ENCODE measurements at places on chromosomes 11 and 22. TPM values are rescaled to one million over a fixed set of nuclear protein-coding genes. Genes with fewer than 3 reads are reported as not detected.

- H3K27me3 ChIP-seq: no peaks in the 10 kb centered on the region
- peaks cover 37% of the 10 kb centered on the region for H3K4me1 ChIP-seq
- H3K36me3 ChIP-seq: peaks cover 24% of the 10 kb centered on the region
Observed at GRCh38 chr22:46532416-46532815, 5.0 kb downstream of the CELSR1 start.

GRCh38 chr11:2467695-2468055 is 22.9 kb downstream of the KCNQ1 start:
- H3K4me1 ChIP-seq: no peaks in the 10 kb centered on the region
- no peaks in the 10 kb centered on the region for H3K27me3 ChIP-seq
- no peak for DNase-seq

- H3K4me3 ChIP-seq: no peak overlapping the region
- peaks cover 6% of the 10 kb centered on the region for H3K4me1 ChIP-seq
- H3K27ac ChIP-seq: peak overlapping the region; percentile 12
- H3K27me3 ChIP-seq: no peaks in the 10 kb centered on the region
Observed at GRCh38 chr11:38721586-38722315, 2123.7 kb upstream of the RAG2 start.

DNA sequence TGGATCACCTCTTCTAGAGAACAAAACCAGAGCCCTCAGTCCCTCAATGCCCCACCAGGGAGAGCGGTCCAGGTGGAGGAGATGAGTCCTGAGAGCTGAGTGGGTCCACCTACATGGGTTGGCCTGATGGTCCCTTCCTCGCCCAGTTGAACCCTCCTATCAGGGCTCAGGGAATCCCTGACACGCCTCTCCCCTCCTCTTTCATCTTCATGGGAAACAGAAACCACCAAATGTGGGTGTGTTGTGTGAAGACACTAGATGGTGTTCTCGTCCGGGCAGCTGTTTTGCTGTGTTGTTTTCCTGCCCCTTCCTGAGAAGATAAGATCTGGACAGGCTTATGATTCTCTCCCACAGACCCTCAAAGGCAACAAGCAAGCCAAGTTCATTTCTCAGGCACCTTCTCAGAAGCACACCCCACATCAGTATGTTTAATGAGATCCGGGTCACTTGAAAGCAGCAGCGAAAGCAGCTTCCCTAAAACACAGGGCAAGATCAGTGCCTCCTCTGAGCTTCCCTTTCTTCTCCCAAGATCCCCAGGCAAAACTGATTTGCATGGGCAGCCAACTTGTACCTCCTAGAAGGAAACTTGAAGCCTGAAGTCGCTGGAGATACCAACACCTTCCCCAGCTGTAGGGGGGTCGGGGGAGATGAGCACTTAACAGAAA is 35.3 kb upstream of the POU2AF1 start:
- H3K4me1 ChIP-seq: peaks cover 4% of the 10 kb centered on the region
- no peaks in the 10 kb centered on the region for H3K36me3 ChIP-seq
- H3K27ac ChIP-seq: no peak overlapping the region

GRCh38 chr22:27637604-27638003 is 164.0 kb downstream of the MN1 start:
- H3K27ac ChIP-seq: no peak overlapping the region
- H3K36me3 ChIP-seq: no peaks in the 10 kb centered on the region
- peak; percentile 7 for DNase-seq
- no peaks in the 10 kb centered on the region for H3K27me3 ChIP-seq
- no peaks in the 10 kb centered on the region for H3K4me1 ChIP-seq

DNA sequence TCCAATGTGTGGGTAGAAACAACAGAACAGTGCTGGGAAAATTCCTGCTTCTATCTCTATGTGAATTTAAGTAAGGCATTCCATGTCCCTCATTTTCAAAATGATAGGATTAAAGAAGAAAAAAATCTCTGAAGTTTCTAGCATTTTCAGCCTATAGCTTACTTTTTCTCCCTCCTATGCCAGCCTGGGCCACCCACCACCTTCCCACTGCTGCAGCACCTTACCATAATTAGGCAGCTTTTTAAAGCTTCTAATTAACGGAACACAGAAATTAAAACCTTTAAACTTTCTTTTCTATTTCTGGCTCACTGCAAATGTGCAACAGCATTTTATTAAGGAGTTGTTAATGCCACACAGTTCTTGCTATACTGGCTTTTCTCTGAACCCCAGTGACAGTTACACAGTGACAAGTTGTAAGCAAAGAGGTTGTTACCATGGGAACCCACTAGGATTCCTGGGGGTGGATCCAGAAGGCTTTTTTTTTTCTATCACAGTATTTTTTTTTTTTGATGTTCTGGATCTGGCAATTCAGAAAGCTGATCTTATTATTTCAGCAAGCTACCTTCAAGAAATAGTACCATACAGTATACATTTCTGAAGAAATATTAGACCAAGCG is 20.2 kb downstream of the CELF1 start:
- DNase-seq: no peak
- no peak overlapping the region for H3K27ac ChIP-seq
- H3K27me3 ChIP-seq: no peaks in the 10 kb centered on the region
- peaks cover 33% of the 10 kb centered on the region for H3K36me3 ChIP-seq
- peaks cover 12% of the 10 kb centered on the region for H3K4me1 ChIP-seq

- no peak overlapping the region for H3K4me3 ChIP-seq
- peaks cover 52% of the 10 kb centered on the region for H3K4me1 ChIP-seq
- peaks cover 13% of the 10 kb centered on the region for H3K36me3 ChIP-seq
Observed at GRCh38 chr11:35160902-35161597, 22.1 kb downstream of the CD44 start.

DNA sequence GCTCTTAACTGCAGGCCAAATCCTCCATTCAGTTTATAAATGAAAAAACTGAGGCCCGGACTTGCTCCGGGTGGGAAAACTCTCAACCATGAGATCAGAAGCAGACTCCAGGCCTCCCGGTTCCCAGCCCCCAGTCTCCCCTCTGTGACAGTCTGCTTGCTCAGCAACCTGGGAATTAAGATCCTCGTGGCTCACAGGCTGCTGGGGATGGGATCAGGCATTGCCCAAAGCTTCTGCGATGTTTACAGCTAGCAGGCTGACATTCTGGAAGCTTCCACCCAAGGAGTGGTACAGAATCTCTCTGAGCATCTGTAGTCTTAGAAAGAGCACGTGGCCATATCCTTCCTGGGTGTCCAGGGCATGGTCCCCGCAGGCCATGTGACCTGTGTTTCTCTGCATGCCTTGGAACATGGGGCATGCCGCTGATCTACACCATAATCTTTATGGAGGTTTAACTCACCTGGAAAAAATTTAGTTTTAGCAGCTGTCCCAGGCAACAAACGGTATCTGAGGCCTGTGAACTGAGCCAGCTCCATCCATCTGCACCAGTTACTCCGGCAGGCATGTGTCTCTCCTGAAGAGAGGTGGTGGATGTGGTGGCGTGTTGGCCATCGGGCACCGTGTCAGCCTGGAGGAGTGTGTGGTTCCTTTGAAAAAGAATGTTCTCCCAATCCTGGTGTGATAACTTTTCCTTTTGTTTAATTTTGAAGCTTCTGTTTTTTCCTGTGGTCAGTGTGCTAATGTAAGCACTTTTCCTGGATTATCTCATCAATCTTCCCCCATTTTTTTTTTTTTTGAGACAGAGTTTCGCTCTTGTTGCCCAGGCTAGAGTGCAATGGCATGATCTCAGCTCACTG is 7.9 kb downstream of the FBLN1 start:
- H3K4me1 ChIP-seq: peaks cover 19% of the 10 kb centered on the region
- no peak overlapping the region for H3K4me3 ChIP-seq
- peak overlapping the region; percentile 22 for H3K27ac ChIP-seq
- H3K27me3 ChIP-seq: no peaks in the 10 kb centered on the region
- peaks cover 18% of the 10 kb centered on the region for H3K36me3 ChIP-seq
- no peak for DNase-seq

- H3K27ac ChIP-seq: peak overlapping the region; percentile 69
- peaks cover 32% of the 10 kb centered on the region for H3K4me1 ChIP-seq
- peak overlapping the region; percentile 54 for H3K4me3 ChIP-seq
- H3K27me3 ChIP-seq: no peaks in the 10 kb centered on the region
- H3K36me3 ChIP-seq: no peaks in the 10 kb centered on the region
Observed at GRCh38 chr11:36361901-36362391, 65.9 kb downstream of the PRR5L start.

- no peaks in the 10 kb centered on the region for H3K36me3 ChIP-seq
- H3K4me1 ChIP-seq: peaks cover 16% of the 10 kb centered on the region
- H3K27me3 ChIP-seq: no peaks in the 10 kb centered on the region
- H3K4me3 ChIP-seq: no peak overlapping the region
- peak; percentile 92 for DNase-seq
Observed at GRCh38 chr11:37788141-37788877, 1190.3 kb upstream of the RAG2 start.

DNA sequence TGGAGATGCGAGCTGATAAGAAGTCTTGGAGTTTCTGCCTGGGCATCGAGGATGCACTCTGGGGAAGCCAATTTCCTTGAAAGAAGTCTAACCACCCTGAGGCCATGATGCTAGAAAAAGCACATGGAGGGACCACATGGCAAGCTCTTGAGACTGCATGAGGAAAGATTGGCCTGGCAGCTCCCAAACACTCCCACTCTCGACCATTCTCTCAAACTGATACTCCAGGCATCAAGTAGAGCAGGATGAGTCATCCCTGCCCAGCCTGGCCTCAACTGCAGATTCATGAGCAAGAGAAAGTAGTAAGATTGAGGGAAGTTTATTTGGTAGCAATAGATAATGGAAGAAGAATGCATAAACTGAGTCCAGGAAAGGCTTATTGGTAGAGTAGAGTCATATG is 194.3 kb downstream of the KIF18A start:
- peaks cover 20% of the 10 kb centered on the region for H3K4me1 ChIP-seq
- peak; percentile 58 for DNase-seq
- no peaks in the 10 kb centered on the region for H3K36me3 ChIP-seq
- H3K27me3 ChIP-seq: no peaks in the 10 kb centered on the region

DNA sequence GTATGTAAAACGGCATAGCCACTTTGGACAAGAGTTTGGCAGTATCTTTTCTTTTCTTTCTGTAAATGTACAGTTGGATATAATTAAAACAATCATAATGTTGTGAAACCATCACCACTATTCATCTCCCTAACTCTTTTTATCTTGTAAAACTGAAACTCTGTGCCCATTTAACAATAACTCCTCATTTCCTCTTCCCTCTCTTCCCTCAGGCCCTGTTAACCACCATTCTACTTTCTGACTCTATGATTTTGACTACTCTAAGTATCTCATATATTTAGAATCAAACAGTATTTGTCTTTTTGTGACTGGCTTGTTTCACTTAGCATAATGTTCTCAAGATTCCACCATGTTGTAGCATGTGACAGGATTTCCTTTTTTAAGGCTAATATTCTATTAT is 10.2 kb downstream of the SCUBE2 start:
- H3K4me3 ChIP-seq: no peak overlapping the region
- peaks cover 12% of the 10 kb centered on the region for H3K27me3 ChIP-seq
- H3K4me1 ChIP-seq: no peaks in the 10 kb centered on the region
- H3K27ac ChIP-seq: no peak overlapping the region
- DNase-seq: no peak

DNA sequence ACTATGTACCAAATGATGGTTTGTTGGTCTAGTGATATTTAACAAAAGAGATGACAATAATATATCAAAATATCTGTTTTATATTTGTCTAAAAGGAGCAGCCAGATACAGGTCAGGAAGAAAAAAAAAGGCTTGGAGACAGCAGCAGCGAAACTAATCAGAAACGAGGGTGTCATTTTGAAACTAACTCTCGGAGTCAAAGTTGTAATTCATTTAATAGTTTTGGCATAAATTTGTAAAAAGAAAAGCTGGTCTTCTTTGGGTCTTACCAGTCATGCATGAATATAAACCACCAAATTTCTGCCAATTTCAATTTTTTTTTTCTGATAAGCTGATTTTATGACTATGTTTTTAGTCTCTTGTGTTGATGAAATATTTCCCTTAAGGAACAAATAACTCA is 25.5 kb downstream of the NPAT start:
- no peak for DNase-seq
- H3K27me3 ChIP-seq: no peaks in the 10 kb centered on the region
- H3K27ac ChIP-seq: no peak overlapping the region
- peaks cover 47% of the 10 kb centered on the region for H3K36me3 ChIP-seq

DNA sequence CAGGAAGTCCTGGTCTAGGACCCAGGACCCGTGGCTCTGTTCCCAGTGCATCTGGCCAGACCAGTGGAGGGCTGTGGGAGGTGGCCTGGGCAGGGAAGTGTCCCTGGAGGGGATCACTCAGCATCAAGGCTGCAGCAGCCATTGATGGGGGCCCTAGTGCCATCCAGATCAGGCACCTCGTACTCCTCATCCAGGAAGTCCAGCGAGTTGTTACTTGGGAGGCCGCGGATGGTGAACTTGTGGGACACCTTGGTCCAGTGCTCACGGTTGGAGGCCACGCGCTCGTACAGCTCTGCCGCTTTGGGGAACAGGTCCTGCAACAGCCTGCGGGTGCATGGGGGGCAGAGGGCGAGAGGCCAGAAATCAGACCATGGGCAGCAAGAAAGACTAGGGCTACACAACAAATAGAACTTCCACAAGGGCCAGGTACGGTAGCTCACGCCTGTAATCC is 96.9 kb downstream of the PDE2A start:
- no peak overlapping the region for H3K4me3 ChIP-seq
- H3K4me1 ChIP-seq: peaks cover 20% of the 10 kb centered on the region
- H3K27ac ChIP-seq: no peak overlapping the region
- no peaks in the 10 kb centered on the region for H3K27me3 ChIP-seq
- DNase-seq: no peak

- no peaks in the 10 kb centered on the region for H3K36me3 ChIP-seq
- H3K4me3 ChIP-seq: no peak overlapping the region
- H3K4me1 ChIP-seq: no peaks in the 10 kb centered on the region
- H3K27me3 ChIP-seq: no peaks in the 10 kb centered on the region
- DNase-seq: peak; percentile 62
Observed at GRCh38 chr11:102573851-102574250, 43.3 kb upstream of the MMP7 start.

GRCh38 chr11:74319139-74319816 is 7.8 kb upstream of the P4HA3 start:
- H3K4me1 ChIP-seq: peaks cover 11% of the 10 kb centered on the region
- DNase-seq: peak; percentile 85

GRCh38 chr11:74446532-74446938 is 20.8 kb downstream of the KCNE3 start:
- H3K27ac ChIP-seq: no peak overlapping the region
- no peaks in the 10 kb centered on the region for H3K36me3 ChIP-seq
- peaks cover 20% of the 10 kb centered on the region for H3K4me1 ChIP-seq
- H3K27me3 ChIP-seq: no peaks in the 10 kb centered on the region
- H3K4me3 ChIP-seq: no peak overlapping the region

- no peaks in the 10 kb centered on the region for H3K27me3 ChIP-seq
- no peak overlapping the region for H3K4me3 ChIP-seq
- peaks cover 11% of the 10 kb centered on the region for H3K4me1 ChIP-seq
- DNase-seq: peak; percentile 16
- H3K36me3 ChIP-seq: no peaks in the 10 kb centered on the region
Observed at GRCh38 chr11:109739379-109739778, 317.4 kb downstream of the C11orf87 start.

The MIAT gene
- 0.49 TPM for total RNA-seq

The OR8D1 gene
- not detected for total RNA-seq

The CCND1 gene
- 96.6 TPM for total RNA-seq

The AAMDC gene
- 13.0 TPM for total RNA-seq

The CTSW gene
- total RNA-seq: not detected

The EIF3L gene
- 505 TPM for total RNA-seq

The SLC22A12 gene
- not detected for total RNA-seq

The GLYATL2 gene
- not detected for total RNA-seq

The LSP1 gene
- 3.7 TPM for total RNA-seq

Data from MCF 10A (cell line).